NCI-H1417 treated with DMSO at 0.1 percent for 48 hours (cell line): ENCODE measurements at places on chromosomes 7 and 10.
A peak's percentile ranks its signal among the peaks of the same experiment; 100 is the strongest.

- DNase-seq: no peak
Observed at GRCh38 chr7:124575176-124575575, 190.4 kb downstream of the GPR37 start.

DNA sequence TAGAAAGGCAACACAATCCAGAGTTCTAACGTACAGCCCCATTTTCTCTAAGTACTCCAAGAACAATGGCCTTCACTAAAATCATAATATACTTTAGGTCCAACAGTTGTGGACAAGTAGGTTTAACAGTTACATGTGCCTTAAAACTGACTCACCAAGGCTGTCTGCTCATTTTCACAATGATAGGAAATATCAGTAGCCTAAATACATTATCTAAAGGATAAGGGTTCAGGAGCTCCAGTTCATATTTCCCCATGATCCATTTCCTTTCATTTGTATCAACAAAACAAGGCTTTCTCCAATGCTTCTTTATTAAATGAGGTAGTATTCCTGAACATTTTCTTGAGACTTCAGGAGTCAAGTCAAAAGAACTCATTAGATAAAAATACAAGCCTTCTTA lies 164.0 kb downstream of the SLC25A13 start:
- DNase-seq: no peak

DNA sequence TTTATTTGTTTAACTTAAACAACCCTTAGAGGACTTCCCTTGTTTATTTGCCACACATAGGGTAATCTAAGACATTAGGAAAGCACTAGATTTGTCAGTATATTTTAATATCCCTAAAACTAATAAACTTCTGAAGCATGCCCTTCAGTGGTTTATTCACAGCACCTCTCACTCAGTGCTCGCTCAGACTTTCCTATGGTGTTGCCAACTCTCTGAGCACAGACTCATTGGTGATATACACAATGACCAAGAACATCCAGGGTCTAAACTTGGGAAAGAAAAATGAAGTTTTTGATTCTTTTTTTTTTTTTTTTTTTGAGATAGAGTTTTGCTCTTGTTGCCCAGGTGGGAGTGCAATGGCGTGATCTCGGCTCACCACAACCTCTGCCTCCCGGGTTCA lies 82.2 kb downstream of the RAB11FIP2 start:
- no peak for DNase-seq

DNA sequence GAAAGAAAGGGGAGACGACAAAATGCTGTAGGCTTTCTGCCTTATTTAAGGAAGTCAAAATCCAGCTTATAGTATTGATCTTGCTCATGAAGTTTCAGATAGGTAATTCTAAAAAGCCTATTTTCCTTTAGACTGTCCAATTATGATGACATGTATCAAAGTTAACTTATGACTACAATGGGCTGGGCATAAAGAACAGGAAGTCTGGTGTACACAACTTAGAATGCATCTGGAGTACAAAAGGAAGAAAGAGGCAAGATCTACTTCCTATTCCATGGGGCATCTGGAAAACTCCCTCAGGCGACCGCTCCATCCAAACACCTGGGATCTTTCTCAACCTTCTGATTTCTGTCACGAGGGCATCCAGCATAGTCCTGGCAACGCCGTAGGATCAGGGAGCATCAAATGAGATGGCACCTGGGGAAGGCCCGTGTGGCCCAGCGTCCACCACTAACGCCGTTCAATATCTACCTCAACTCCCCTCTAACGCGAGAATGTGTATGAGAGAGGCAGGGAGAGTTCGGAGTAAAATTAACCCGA lies 512 bp downstream of the FAM24B start:
- peak; percentile 13 for DNase-seq

DNA sequence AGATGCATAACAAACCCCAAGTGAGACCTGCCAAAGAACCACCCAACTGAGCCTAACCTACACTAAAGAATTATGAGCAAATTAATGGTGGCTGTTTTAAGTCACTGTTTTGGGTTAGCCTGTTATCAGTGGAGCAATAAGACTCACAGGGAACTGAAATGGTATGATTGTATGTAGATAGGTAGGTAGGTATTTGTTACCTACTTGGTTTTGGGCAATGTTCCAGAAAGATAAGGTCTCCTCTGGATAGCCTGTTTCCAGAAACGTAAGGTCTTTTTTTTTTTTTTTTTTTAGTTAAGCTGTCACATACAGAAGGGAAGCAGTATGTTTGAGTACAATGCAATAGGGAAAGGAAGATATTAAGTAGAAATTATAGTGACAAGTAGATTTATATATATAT lies 47.6 kb downstream of the PSMC2 start:
- DNase-seq: no peak
